ENCODE measurements at places on chromosomes 12 and 14.

DNA sequence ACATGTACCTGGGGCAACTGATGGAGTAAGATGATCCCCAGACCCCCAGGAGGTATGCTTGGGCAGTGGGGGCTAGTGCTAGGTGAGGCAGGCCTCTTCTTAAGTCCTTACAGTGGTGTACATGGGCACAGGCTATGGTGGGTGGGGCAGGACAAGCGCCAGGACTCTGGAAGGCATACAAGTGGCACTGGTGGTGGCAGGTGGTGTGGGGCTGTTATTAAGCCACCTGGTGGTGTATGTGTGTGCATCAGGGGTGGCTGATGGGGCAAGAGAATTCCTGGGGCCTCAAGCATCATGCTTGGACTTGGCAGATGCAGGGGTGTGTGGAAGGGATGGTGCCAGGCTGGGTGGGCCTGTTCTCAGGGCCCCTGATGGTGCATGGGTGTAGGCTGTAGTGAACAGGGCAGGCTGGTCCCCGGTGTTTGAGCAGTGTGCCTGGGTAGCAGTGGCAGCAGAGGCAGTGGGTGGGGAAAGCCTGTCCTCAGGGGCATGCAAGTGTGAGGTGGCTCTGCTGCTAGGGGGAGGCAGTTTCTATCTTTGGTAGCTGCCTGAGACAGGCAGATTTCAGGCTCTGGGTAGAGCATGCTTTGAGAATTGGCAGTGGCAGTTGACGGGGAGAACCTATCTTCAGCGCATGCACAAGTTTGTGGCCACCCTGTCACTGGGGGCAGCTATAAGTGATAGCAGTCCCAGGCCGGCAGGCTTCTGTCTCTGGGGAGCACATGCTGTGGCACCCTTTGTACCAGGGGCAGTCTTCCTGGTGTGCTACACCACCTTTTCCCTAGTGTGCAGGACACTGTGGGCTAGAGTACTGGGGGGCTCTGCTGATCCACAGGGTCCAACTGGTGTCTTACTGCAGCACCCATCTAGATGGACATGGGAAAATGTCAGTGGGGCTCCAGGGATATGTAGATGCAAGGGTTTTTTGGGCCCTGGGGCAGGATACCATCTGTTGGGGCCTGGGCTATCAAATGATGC is 52.6 kb upstream of the ABCD2 start:
- no peak for DNase-seq

DNA sequence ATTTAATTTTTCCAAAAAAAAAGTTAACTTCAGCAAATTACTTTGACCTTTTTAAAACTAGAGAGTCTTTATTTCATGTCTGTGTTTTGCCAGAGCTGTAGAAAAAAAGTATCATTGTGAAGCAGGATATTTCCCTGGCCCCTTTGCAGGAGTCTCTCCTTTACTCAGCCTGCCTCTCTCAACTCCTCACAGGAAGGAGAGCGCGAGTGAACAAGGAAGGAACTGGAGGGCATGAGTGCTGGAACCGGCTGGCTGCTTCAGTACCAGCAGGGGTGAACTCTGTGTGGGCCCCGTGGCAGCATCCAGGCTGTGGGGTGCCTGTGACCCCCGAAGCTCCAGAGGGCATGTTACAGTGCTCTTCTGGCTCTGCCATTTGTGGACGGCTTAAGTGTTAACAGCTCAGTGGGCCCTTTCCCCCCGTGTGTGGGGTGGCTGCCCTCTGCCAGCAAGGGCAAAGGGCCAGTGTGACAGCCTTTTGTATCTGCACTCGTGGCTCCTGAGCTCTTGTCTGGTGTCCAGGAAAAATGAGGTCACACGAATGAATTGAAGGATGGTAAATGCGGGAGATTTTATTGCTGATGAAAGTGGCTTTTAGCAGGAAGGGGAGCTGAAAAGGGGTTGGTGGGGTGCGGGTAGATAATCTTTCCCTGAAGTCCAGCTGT is 76.6 kb upstream of the KCNH3 start:
- DNase-seq, result no peak

DNA sequence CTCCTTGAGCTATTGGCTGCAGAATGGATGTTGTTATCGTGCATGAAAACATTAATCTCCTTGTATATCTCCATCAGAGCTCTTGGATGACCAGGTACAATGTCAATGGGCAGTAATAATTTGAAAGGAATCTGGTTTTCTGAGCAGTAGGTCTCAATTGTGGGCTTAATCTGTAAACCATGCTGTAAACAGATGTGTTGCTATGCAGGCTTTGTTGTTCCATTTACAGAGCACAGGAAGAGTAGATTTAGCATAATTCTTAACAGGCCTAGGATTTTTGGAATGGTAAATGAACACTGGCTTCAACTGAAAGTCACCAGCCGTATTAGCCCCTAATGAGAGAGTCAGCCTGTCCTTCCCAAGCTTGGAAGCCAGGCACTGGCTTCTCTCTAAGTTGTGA is 50.4 kb downstream of the ATG14 start:
- no peak for DNase-seq

- DNase-seq, result no peak
Observed at GRCh38 chr12:89210277-89210676, 142.0 kb downstream of the DUSP6 start.

- peak; percentile 96 for DNase-seq
Observed at GRCh38 chr12:12891080-12891880, at the start of gene GPRC5A. Gene GPRC5A, plus strand, starts transcription at chr12:12891562. Its CDS starts 16,688 bp downstream, at chr12:12908250.

- DNase-seq, result peak; percentile 90
Observed at GRCh38 chr12:75177997-75178396, 31.6 kb downstream of the KCNC2 start.

GRCh38 chr12:12446786-12447185 is 89.9 kb downstream of the BORCS5 start:
- no peak for DNase-seq

DNA sequence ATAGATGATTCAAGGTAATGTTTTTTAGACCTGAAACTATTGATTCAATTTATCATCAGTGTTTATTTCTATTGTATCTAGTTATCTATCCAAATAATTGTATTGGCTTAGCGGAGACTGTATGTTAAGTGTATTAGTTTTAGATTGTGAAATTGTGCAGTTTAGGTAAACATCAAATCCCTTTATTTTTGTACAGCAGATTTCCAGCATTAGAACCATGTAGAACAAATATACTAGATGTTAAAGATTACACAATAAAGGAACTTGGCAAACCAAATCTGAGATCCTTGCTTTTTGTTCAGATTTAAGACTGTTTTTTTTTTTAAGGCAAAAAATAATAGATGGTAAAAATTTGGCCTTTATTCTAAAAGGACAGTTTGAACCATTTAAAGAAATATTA is 39.3 kb downstream of the PPM1A start:
- no peak for DNase-seq

DNA sequence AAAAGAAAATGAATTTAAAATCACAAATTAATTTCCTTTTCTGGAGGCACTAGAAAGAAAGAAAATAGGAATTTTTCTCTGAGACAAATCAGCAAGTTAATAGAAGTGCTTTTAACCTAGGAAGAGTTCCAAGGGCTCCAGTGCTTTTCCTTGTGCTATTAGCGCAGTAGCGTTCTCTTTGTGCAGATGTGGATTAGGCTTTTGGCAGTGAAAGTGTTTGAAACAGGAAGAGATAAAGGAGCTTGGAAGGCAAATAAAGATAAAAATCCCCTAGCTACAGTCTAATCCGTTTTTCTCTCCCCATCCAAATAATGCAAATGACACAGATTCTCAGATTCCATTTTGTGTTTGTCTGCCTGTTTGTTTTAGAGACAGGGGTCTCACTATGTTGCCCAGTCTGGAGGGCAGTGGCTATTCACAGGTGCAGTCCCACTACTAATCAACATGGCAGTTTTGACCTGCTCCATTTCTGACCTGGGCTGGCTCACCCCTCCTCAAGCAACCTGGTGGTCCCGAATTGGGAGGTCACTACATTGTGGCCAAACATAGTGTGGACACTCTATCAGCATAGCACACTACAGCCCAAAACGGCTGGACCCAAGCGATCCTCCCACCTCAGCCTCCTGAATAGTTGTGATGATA is 166.1 kb downstream of the PAWR start:
- peak; percentile 44 for DNase-seq

DNA sequence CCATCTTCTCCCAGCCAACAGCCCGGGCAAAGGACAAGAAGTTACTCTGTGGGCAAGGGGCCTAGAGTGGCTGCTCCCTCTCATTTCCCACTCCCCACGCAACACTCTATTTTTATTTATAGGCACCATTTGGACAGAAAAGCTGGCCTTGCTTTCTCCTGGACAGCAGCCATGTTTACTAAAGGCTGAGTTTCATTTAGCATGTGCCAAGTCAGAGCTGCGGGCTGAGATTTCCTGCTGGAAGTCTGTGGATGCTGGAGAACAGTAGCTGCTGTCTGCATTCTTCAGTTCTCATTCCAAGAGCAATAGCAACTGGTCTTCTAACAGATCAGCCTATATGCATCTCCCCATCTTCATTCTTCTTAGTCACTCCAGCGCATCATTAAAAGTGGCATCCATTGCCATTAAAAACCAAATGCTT is 8.3 kb downstream of the COL2A1 start:
- peak; percentile 63 for DNase-seq

GRCh38 chr12:108826101-108826806 is 31.1 kb downstream of the SSH1 start:
- DNase-seq, result peak; percentile 96

DNA sequence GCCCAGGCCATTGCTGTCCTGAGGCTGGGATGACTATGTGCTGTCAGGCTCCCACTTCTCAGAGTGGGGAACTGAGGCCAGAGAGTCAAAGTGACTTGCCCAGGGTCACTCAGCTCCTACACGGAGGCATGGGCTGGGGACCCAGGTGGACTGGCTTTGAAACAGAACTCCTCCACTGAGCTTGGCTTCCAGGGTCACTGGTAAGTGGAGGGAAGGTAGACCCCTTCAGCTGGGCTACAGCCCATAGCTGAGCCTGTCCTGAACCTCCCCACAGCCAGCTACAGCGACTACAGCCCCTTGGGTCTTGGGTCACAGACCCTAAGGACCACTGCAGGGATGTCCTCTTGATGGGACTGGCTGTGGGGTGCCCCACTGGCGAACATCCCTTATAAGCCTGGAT is 40.3 kb upstream of the TRAF3 start:
- no peak for DNase-seq
